ENCODE measurements at places on chromosomes 5 and 9.

GRCh38 chr5:168889039-168889438 lies 309.9 kb upstream of the PANK3 start:
- DNase-seq = no peak

DNA sequence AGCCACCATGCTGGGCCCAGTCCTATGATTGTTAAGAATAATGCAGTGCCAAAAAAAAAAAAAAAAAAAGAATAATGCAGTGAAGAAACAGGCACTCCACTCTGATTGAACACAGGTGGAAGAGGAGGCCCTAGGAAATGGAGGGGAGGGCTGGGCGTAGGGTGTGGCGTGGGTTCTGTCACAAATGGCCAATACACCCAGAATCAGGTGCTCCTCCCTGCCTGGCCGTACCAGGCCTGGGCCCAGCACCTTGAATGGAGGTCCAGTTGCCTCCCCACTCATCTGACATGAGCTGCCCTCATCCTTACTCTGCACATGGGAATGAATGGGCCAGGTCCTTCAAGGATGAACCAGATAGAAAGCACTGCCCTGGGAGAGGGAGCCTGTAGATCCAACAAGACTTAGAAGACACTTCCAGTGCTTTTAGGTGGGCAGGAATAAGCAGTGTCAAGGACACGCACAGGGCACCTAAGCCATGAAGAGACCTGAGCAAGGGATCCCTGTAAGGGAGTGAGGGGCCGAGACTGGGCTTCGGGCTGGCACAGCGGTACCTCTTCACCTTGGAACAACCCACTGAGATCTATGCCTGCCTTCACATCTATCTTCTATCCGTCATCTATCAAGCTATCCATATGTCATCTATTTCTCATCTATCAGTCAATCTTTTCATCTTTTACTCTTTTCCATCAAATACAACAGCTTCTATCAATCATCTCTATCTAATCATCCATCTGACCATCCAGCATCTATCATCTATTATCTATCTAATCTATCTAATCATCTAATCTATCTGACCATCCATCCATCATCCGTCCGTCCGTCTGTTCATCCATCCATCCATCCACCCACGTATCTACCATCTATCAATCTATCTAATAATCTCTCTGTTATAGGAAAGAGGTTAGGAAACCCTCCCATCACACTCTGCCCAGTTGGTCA lies 15.9 kb downstream of the NINJ1 start:
- peak; percentile 21 for DNase-seq

- DNase-seq = no peak
Measured at GRCh38 chr5:68460147-68460798, 244.7 kb downstream of the PIK3R1 start.

- no peak for DNase-seq
Measured at GRCh38 chr5:132325691-132326090, 31.5 kb downstream of the SLC22A4 start.

DNA sequence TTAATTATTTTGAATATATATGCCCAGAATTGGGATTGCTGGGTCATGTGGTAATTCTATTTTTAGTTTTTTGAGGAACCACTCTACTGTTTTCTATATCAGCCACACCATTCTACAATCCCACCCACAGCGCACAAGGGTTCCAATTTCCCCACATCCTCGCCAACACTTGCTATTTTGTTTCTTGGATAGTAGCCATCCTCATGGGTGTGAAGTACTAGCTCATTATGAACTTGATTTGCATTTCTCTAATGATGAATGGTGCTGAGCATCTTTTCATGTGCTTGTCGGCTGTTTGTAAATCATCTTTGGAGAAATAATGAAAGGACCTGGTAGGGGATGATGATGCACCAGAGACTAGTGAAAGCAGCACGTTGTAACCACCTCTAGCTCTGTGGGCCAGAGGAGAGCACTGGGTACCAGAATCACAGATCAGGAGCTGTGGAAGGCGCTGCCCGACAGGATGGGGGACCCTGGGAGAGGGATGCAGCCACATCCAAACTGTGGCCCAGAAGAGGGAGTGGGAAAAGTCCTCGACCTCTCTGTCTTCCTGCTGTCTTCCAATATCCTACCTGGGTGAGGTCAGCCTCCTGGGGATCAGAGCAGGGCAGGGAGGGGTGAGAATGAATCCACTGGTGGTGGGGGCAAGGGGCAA lies 155.4 kb downstream of the RGS3 start:
- DNase-seq = no peak

DNA sequence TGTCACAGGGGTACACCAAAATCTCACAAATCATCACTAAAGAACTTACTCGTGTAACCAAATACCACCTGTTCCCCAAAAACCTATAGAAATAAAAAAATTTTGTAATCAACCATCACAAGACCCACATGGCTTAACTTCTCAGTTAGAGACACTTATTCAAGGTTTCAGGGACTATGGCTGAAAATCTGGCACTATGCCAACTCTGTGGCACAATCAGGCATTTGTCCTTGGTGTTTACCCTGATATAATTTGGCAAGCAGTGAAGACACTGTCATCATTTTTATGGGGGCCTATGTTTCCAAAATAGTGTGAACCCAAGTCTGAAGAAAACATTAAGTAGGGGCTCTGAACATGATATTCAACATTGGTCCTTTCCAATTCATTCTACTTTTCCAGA lies 59.0 kb downstream of the ZNF622 start:
- DNase-seq = no peak

- no peak for DNase-seq
Measured at GRCh38 chr5:35660451-35660850, 42.8 kb downstream of the SPEF2 start.

DNA sequence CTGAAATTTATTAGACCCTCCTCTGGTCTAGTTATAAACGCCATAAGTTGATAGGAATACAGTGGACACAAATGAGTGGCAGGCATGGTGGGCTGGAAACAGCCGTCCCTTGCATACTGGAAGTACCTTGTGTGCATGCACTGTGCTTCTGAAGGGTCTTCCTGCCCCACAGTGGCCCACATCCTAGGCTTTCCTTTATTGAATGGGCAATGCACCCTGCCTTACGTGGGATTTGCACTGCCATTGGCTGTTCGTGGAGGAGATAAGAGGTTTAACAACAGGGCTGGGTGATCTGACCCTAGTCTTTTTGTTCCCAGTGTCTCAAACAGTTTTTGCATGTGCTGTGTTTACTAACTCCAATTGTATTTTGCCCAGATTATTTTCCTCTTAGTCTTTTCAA lies 480.8 kb downstream of the GADD45G start:
- no peak for DNase-seq

- no peak for DNase-seq
Measured at GRCh38 chr5:177067503-177067902, 19.2 kb upstream of the FGFR4 start.

- DNase-seq = no peak
Measured at GRCh38 chr5:159827861-159828260, 88.4 kb upstream of the ADRA1B start.

GRCh38 chr5:39678534-39678933 lies 253.8 kb upstream of the DAB2 start:
- DNase-seq = no peak

- no peak for DNase-seq
Measured at GRCh38 chr9:111794835-111795556, at the start of gene SHOC1. TSS of gene SHOC1 (minus strand) at chr9:111794937. CDS start at chr9:111791418, 3,519 bp downstream.

DNA sequence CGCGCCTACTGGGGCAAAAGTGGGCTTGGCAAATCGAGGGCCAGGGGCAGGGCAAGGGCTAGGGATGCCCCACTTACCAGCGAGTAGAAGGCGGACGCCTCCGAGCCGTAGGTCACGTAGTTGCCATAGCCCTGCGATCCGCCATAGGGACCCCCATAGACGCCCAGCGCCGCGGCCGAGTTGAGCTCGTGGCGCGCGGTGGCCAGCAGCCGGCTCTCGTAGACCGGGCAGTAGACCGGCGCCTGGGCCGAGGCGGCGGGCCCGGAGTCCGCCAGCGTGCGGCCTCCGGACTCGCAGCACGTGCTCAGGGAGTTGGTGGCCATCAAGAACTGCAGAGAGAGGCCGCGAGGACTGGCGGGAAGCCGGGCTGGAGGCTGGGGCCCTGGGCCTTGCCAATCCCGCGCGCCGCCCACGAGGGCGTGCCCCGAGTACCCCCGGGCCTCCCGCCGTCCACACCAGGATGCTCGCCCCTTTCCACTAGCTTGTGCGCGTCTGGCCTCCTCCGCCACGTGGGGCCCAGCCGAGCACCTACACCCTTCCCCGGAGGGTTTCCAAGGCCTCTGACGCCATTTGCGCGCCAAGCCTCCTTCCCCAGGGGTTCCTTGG lies 891 bp downstream of the IRX4 start:
- no peak for DNase-seq

- no peak for DNase-seq
Measured at GRCh38 chr5:55042886-55043285, 18.8 kb downstream of the GZMK start.

DNA sequence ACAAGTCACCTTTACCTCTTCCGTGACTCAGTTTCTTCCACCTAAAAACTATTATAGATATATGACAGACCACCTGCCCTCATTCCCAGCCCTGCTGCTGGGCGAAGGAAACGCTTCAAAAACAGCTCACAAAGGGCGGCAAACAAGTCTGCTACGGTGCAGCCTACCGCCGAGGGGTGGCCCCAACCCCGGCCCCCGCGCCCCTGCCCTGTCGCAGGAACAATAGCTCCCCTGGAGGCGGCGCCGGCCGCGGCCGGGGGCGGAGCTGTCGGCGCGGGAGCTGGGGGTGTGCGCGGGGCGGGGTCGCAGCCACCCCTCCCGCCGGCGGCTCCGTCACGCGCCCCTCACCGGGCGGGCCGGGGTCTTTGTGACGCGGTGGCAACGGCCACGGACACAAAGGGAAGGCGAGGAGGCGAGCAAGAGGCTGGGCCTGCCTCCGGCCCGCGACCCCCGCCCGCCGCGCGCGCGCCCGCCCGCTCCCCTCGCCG lies at the start of gene TMEFF1:
Gene TMEFF1, plus strand, starts transcription at position 362 of the 488 bp plus-strand sequence. CDS start 396 bp downstream, outside the sequence.
- DNase-seq = no peak

DNA sequence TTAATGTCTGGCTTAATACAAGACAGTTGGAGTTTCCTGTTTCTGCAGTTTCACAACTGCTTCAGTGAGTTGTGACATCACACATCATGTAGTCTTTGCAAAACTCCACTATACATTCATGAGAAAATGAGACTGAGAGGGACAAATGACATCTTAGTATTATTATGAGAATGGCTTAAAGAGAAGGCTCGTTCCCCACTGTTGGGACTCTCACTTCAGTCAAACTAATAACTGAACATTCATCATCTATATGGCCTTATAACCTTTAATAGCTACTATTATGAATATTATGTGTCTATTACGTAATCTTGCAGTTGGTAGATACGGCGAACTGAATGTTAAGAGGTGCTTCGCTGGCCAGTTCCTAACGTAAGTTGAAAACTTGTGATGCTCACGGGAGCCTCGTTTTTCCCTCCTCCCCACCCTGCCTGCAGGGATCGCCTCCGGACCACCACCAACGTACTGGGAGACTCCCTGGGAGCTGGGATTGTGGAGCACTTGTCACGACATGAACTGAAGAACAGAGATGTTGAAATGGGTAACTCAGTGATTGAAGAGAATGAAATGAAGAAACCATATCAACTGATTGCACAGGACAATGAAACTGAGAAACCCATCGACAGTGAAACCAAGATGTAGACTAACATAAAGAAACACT lies 79.4 kb downstream of the SLC1A3 start:
- no peak for DNase-seq

DNA sequence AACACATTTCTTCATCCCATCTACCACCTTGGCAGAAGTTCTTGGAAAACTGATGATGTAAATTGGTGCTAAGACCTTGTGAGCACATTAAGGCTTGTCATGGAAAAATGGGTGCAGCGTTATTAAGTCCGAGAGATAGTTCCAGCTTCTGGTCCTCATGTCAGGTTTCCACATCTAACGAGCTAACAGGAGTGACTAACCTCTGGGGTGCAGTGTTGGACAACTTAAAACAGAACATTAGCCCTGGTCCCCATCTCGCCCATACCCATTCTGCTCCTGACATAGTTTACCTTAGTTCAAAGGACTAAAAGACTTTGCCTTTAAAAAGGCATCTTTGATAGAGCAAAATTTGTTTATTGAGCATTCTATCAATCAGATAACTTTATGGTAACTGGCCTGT lies 128.0 kb downstream of the SLC1A3 start:
- DNase-seq = no peak

DNA sequence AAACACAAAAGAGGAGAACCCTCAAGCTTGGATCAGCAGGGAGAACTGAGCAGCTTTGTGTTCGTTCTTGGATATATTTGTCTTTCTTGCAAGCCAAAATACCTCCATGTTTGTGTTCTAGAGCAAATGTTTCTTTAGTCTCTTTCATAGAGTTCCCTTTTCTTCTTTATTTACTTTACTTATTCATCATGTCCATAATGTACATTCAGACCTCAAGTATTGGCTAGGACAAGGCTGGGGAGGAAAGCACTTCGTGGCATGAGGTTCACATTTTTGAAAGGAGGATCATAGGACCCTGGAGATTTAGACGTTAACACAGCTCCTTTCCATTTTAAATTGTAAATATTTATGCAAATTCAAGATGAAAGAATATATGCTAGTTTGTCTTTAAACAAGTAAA lies 590.2 kb upstream of the MEF2C start:
- no peak for DNase-seq

DNA sequence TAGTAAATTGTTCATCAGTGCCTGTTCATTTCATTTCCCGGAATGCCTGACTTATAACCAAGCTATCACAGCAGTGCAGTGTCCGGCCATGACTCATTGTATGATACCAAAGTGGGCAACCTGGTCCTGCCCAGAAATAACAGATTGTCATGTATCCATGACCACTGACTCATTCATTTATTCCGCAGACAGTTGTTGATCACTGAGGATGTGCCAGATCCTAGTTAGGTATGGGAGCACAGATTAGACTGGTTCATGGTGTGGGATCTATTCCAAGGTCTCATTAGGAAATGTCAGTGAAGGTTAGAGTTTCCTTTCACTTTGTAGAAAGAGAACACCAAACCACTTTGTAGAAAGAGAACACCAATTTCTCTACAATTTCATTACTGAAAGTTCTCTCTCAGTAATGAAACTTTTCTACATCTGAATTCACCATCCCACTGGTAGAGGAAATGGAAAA lies 8.7 kb downstream of the NREP start:
- peak; percentile 82 for DNase-seq

DNA sequence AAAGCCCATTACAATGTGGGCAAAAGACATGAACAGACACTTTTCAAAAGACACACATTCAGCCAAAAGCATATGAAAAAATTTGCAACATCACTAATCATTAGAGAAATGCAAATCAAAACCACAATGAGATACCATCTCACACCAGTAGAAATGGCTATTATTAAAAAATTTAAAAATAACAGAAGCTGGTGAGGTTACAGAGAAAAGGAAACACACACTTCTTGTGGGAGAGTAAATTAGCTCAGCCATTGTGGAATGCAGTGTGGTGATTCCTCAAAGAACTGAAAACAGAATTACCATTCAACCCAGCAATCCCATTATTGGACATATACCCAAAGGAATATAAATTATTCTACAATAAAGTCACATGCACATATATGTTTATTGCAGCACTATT lies 585.2 kb upstream of the TUSC1 start:
- no peak for DNase-seq

- no peak for DNase-seq
Measured at GRCh38 chr9:118364266-118365106, 660.3 kb downstream of the TLR4 start.
